M059J (cell line): ENCODE measurements at places on chromosomes 16 and 17.

- DNase-seq = no peak
Measured at GRCh38 chr16:82119405-82119804, 50.6 kb downstream of the MPHOSPH6 start.

DNA sequence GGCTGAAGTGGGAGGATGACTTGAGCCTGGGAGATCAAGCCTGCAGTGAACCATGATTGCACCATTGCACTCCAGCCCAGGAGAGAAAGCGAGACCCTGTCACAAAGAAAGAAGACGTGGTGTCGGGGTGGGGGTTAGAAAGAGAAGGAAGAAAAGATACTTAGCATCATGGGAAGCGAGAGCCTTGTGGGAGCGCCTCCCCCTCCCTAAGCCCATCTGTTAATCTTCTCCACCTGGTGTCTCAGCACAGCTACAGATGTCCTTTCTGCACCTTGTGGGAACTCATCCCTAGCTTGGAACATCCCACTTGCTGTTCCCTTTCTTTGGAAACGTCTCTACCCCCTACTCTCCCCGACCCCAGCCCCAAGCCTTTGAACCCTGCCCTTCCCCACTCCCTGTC lies 6.0 kb downstream of the ZNF688 start:
- DNase-seq = no peak

GRCh38 chr17:42266918-42267766 lies 9.0 kb downstream of the STAT5B start:
- DNase-seq = peak; percentile 94

DNA sequence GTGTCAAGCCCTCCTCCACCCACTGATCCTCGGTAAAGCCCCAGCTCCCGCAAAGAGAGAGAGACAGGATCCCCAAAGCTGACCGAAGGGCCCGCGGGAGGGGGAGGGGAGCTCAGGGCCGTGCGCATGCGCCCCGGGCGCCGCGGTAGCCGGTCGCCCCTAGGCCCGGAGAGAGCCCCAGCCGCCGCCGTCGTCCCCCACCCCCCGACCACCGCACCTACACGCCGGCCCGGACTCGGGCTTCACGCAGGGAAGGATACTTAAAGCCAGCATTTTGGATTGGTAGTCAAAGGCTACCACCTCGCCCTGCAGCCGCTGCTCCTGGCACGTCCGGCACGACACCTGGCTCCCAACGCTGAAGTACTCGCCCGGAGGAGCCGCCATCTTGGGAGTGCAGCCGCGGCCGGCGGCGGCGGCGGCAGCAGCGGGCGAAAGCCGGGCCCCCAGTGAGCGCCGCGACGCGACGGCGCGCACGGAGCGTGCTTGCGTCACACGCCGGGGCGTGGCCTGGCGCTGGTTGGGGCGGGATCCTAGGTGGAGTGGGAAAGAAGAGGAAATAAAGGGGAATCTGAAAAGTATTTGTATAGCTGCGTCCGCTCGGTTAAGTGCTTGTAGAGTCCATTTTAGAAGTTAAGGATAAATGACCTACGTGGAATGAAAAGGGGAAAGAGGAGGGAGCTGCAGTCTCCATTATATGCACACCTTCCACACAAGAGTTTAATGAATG lies at the start of gene LSM12:
LSM12 (minus strand) TSS at position 468 of the 727 bp plus-strand sequence; CDS start at position 384, 84 bp downstream.
- peak; percentile 87 for DNase-seq

- peak; percentile 80 for DNase-seq
Measured at GRCh38 chr17:7561028-7561575, 617 bp upstream of the SENP3 start.

DNA sequence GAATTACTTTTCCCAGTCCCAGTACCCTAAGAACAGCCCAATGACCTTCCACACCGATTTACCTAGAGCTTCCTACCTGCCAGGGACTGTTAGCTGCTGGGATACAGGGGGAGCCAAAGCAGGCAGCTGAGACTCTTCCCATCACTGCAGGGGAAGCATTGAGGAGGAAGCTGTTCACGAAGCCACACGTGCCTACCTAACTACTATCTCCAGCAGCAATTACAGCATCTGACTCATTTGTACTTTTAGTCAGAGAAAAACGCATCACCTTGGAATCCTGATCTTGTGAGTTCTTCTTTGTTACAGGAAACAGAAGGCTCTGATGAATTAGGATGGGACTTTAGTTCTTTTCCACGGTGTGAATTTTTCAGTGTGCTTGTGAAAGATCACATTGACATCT lies 113.7 kb upstream of the DHX40 start:
- peak; percentile 82 for DNase-seq

DNA sequence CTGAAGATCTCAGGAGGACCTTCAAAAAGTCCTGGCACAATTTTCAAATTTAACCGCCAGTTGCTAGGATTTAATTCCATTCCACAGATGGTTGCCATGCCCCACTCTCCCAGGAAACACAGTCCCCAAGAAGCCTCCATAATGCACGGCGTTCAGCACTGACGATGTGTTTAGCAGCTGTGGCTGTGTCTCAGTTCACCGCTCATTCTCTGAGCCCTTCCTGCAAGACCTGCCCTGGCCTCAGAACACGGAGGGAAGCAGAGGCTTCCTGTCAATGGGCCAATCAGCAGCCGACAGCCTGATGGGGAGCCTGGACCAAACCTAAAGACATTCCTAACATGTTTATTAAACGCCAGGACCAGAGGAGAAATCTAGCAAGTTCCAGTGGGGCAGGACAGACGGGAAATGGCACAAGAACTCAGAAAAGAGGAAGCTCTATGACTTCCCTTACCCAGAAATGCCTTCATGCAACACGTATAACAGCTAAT lies 4.9 kb downstream of the MYLK3 start:
- DNase-seq = peak; percentile 49

- DNase-seq = peak; percentile 31
Measured at GRCh38 chr16:89026121-89026612, 49.2 kb upstream of the CBFA2T3 start.

DNA sequence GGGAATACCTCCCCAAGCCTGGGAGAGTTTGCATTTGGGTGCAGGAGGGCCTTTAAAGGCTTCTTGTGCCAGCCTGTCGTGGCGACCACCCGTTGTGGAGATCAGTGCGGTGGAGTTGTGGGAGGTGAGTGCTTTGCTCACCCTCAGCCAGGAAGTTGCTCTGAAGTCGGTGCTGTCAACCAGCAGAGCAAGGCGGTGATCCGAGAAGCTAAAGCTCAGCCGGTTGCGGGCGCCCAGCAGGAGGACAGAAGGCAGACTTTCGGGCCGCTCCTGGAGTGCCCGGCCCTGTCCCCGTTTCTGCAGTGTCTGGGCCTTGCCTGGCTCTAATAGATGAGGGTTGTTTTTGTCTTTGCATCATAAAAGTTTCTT lies 1.4 kb downstream of the UBE2I start:
- DNase-seq = no peak
